PC-9 (cell line): ENCODE measurements at places on chromosomes 4 and X. TPM values are rescaled to one million over a fixed set of nuclear protein-coding genes. Genes with fewer than 3 reads are reported as not detected.

- no peak for DNase-seq
- H3K4me1 ChIP-seq = no peaks in the 10 kb centered on the region
- H3K27me3 ChIP-seq = no peaks in the 10 kb centered on the region
- no peaks in the 10 kb centered on the region for H3K36me3 ChIP-seq
Measured at GRCh38 chrX:127085939-127086338, 266.4 kb downstream of the PRR32 start.

DNA sequence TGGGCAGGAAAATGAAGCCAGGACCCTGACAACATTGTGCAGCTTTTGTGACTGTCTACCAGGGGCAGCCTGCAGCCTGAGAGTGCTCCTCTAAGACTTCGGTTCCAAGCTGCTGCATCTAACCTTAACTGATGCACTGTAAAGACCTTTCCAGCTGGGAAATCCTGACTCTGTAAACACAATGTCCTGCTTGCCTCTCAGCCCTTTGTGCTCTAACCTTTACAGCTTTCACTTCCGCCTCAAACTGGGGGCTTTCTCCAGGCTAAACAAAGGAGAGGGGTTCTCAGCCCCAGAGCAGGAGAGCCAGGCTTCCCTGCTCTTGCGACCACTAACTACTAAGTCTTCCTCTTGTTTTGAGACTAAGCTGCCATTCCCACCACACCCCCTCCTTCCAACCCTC is 19.3 kb upstream of the RASL11B start:
- DNase-seq = no peak
- no peak overlapping the region for H3K27ac ChIP-seq
- peaks cover 20% of the 10 kb centered on the region for H3K4me1 ChIP-seq
- no peaks in the 10 kb centered on the region for H3K27me3 ChIP-seq
- H3K4me3 ChIP-seq = no peak overlapping the region

DNA sequence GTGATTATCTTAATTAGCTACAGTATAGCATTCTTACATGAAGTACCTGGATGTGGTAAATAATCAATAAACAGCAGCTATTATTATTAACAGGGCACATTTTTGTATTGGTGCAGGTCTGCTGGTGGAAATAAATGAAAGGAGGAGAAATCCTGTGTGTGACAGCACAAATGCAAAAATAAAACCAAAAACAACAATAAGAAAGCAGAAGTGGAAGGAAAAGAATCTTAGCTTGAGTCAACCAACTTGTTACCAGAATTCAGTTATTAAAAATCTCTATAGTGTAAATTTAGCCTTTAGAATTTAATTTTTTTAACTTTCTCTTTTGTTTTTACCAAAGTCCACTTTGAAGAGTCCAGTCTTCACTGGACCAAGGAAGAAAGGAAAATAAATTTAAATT is 63.1 kb upstream of the LSM6 start:
- H3K4me1 ChIP-seq = no peaks in the 10 kb centered on the region
- H3K4me3 ChIP-seq = no peak overlapping the region
- no peaks in the 10 kb centered on the region for H3K36me3 ChIP-seq
- no peak for DNase-seq

DNA sequence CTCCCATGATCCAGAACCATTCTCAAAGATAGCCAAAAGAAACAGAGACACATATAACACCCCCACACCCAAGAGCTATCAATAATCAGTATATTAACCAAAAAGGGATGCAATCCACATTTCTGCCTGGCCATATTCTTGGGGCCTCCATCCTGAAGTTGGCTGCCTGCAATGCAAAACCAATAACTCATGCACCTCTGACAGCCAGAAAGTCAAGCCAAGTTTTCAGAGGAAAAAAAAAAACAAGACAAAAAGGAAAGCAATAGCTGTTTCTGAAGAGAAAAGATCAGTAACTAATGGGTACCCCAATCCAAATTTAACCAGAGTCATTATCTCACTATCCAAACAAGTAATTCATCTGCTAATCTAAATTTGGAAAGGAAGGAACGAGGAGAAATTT is 7.3 kb upstream of the PRDM5 start:
- no peaks in the 10 kb centered on the region for H3K36me3 ChIP-seq
- DNase-seq = no peak
- H3K27me3 ChIP-seq = no peaks in the 10 kb centered on the region

- H3K36me3 ChIP-seq = no peaks in the 10 kb centered on the region
- no peak overlapping the region for H3K27ac ChIP-seq
- peak; percentile 86 for DNase-seq
- H3K4me3 ChIP-seq = no peak overlapping the region
- H3K27me3 ChIP-seq = no peaks in the 10 kb centered on the region
Measured at GRCh38 chrX:123590842-123591486, 141.9 kb downstream of the THOC2 start.

DNA sequence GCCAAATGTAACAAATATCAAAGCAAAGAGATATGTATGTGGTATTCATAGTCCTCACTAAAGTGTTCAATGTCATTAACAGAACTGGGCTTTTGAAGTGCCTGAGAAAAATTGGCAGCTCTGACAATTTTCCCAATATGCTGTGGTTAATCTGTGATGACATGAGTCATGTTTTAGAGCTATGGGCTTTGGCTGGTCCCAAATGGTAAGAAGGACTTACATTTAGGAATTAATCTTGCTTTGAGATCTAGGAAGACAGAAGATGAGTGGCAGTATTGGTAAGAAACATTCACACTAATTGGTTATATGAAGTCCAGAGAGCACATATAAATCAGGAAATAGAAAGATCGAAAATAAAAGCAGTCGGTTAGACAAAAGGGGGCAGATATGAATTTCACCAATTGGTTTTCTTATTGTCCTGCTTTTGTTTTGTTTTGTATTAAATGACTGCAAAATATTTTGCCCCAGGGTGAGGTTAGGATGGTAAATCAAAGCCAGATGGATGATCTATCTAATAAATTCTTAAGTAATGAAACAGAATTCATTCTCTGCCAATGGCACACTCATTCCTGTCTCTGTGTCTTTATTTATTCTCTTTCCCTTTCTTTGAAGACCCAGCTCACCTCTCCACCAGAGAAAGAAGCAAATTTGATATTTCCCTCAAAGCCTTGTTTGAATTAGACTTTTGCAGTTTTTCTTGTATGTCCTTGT is 993.1 kb downstream of the RPA4 start:
- no peak overlapping the region for H3K4me3 ChIP-seq
- no peak for DNase-seq
- no peak overlapping the region for H3K27ac ChIP-seq
- no peaks in the 10 kb centered on the region for H3K27me3 ChIP-seq
- H3K36me3 ChIP-seq = no peaks in the 10 kb centered on the region

DNA sequence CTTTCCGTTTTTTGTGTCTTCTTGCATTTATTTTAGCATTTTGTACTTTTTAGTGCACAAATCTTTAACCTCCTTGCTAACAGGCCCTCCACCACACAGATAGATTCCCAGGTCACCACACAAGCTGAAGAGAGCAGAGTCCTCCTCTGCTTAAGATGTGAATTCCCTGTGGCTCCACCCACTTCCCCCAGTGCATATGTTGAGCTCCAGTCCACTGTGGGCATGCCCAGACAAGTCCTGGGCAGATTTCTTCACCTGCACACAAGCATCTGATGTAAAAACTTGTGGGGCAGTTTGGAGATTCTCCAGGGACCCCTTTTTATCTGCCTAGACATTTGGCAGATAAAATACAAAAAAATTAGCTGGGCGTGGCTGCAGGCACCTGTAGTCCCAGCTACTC is 19.8 kb upstream of the PASD1 start:
- H3K4me1 ChIP-seq = no peaks in the 10 kb centered on the region
- peaks cover 62% of the 10 kb centered on the region for H3K27me3 ChIP-seq
- H3K36me3 ChIP-seq = no peaks in the 10 kb centered on the region
- H3K27ac ChIP-seq = no peak overlapping the region
- no peak overlapping the region for H3K4me3 ChIP-seq

DNA sequence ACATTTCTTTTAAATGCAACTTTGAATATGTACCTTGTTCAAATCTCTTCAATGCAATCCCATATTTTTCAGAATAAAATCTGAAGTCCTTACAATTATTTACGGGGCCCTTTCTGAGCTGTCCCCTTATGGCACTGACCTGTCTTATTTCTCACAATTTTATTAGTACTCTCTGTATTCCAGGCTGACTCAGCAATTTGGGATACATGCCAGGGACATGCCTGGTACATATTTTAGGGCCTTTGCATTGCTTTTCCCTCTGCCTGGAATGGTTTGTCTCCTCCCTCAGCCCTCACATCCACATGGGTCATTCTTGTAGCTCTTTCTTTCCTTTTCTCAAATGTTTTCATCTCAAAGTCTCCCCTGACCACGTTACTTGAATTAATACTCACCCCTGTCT is 172.2 kb upstream of the TECRL start:
- no peaks in the 10 kb centered on the region for H3K4me1 ChIP-seq
- no peak overlapping the region for H3K27ac ChIP-seq
- no peak overlapping the region for H3K4me3 ChIP-seq
- H3K36me3 ChIP-seq = no peaks in the 10 kb centered on the region

DNA sequence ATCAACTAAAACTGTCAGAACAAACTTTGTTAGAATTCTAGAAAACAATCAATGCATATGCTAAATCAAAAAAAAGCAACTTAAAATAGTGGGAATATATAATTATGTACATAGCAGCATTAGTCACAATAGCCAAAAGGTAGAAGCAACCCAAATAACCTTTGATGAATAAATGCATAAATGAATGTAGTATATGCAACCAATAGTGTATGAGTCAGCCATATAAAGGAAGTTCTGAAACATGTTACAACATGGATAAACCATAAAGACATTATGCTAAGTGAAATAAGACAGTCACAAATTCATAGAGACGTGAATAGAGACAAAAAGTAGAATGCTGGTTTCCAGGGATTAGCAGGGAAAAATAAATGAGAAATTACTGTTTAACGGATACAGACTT is 762.8 kb upstream of the INTU start:
- H3K4me1 ChIP-seq = no peaks in the 10 kb centered on the region
- no peak overlapping the region for H3K4me3 ChIP-seq
- H3K27ac ChIP-seq = no peak overlapping the region
- no peaks in the 10 kb centered on the region for H3K36me3 ChIP-seq
- DNase-seq = no peak

DNA sequence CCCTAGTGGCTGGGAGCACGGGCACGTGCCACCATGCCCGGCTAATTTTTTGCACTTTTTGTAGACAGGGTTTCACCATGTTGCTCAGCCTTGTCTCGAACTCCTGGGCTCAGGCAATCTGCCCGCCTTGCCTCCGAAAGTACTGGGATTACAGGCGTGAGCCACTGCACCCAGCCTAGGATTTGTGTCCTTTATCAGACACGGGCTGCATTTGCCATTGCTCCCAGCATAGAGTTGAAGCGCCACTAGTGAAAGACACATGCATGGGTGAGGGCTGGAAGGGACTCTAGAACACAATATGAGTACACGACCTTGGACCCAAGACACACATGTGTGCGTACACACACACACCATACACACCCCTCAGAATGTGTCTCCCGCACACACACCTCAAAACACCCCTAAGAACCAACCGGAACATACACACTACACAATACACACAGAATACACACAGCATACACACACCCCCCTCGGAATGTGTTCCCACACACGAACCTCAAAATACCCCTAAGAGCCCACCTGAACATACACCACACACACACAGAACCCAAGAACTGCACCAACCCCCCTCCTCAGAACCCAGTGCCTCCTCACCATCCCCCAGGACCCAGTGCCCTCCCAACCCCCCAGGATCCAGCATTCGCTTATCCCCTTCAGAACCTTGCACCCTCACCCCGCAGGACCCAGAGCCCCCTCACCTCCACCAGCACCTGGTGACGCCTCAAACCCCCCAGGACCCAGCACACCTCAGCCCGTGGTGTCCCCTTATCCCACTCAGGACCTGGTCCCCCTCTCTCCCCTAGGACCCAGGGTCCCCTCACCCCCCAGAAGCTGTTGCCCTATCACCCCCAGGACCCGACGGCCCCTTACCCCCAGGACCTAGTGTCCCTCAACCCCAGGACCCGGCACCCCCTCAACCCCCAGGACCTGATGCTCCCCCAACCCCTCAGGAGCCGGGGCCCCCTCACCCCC is 1.0 kb downstream of the TNIP2 start:
- no peak overlapping the region for H3K27ac ChIP-seq
- H3K36me3 ChIP-seq = no peaks in the 10 kb centered on the region
- H3K27me3 ChIP-seq = no peaks in the 10 kb centered on the region
- no peak for DNase-seq

DNA sequence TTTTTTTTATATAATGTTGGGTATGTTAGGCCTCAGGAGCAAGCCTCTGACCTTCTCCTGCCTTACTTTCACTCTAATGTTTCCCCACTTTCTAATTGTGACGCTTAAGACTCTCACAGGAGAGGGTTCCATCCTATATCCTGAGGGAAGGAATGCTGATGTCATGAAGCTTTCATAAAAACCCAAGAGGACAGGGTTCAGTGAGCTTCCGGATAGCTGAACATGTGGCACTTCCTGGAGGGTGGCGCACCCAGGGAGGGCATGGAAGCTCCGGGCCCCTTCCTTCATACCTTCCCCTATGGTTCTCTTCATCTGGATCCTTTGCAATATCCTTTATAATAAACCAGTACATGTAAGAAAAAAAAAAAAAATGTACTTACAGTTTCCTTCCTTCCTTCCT is 48.0 kb upstream of the TMPRSS11E start:
- no peak overlapping the region for H3K27ac ChIP-seq
- H3K4me3 ChIP-seq = no peak overlapping the region
- no peak for DNase-seq
- H3K4me1 ChIP-seq = no peaks in the 10 kb centered on the region
- H3K27me3 ChIP-seq = no peaks in the 10 kb centered on the region

GRCh38 chr4:109183931-109184490 is 118.4 kb downstream of the COL25A1 start:
- no peak overlapping the region for H3K4me3 ChIP-seq
- no peaks in the 10 kb centered on the region for H3K36me3 ChIP-seq
- no peak overlapping the region for H3K27ac ChIP-seq
- no peaks in the 10 kb centered on the region for H3K4me1 ChIP-seq
- no peaks in the 10 kb centered on the region for H3K27me3 ChIP-seq
- DNase-seq = no peak

GRCh38 chr4:52566136-52567031 is 92.7 kb downstream of the USP46 start:
- no peaks in the 10 kb centered on the region for H3K4me1 ChIP-seq
- no peaks in the 10 kb centered on the region for H3K27me3 ChIP-seq
- no peak overlapping the region for H3K27ac ChIP-seq

DNA sequence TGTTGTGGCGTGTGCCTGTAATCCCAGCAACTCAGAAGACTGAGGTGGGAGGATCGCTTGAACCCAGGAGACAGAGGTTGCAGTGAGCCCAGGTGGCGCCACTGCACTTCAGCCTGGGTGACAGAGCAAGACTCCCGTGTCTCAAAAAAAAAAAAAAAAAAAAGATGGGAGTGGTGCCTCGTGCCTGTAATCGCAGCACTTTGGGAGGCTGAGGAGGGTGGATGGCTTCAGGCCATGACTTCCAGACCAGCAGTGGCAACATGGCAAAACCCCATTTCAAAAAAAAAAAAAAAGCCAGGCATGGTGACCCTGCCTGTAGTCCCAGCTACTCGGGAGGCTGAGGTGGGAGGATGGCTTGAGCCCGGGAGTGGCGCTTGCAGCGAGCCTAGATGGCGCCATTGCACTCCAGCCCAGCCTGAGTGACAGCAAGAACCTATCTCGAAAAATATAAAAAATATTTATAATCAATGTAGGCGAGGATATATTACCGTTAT is 27.0 kb downstream of the EIF2S3 start:
- H3K36me3 ChIP-seq = no peaks in the 10 kb centered on the region
- H3K4me1 ChIP-seq = peaks cover 27% of the 10 kb centered on the region
- peak overlapping the region; percentile 29; the same call in 1 of the 2 replicates for H3K27ac ChIP-seq
- no peak overlapping the region for H3K4me3 ChIP-seq

S100G gene
- total RNA-seq = not detected in 2 replicates

DDX53 gene
- not detected in 2 replicates for total RNA-seq

CSAG3 gene
- 41.6 and 52.9 TPM in 2 replicates for total RNA-seq

SLC16A2 gene
- not detected in 2 replicates for total RNA-seq

TEC gene
- total RNA-seq = 6.2 and 6.6 TPM in 2 replicates

TEX13C gene
- not detected in 2 replicates for total RNA-seq

SOWAHD gene
- 1.4 and 2.8 TPM in 2 replicates for total RNA-seq
